Neural crest cell (in vitro differentiated cells): ENCODE measurements at places on chromosomes 4 and X. TPM values are rescaled to one million over a fixed set of nuclear protein-coding genes. Genes with fewer than 3 reads are reported as not detected.

The NXF3 gene
- total RNA-seq, result not detected in 2 replicates

The L1CAM gene
- total RNA-seq, result 133 and 137 TPM in 2 replicates

- DNase-seq, result no peak
These were observed 66.7 kb downstream of the DRD5 start for GRCh38 chr4:9847968-9848748.

GRCh38 chr4:150886597-150886996 is 128.5 kb downstream of the LRBA start:
- DNase-seq, result no peak

GRCh38 chr4:83054928-83055327 is 19.9 kb downstream of the COPS4 start:
- no peak for DNase-seq

DNA sequence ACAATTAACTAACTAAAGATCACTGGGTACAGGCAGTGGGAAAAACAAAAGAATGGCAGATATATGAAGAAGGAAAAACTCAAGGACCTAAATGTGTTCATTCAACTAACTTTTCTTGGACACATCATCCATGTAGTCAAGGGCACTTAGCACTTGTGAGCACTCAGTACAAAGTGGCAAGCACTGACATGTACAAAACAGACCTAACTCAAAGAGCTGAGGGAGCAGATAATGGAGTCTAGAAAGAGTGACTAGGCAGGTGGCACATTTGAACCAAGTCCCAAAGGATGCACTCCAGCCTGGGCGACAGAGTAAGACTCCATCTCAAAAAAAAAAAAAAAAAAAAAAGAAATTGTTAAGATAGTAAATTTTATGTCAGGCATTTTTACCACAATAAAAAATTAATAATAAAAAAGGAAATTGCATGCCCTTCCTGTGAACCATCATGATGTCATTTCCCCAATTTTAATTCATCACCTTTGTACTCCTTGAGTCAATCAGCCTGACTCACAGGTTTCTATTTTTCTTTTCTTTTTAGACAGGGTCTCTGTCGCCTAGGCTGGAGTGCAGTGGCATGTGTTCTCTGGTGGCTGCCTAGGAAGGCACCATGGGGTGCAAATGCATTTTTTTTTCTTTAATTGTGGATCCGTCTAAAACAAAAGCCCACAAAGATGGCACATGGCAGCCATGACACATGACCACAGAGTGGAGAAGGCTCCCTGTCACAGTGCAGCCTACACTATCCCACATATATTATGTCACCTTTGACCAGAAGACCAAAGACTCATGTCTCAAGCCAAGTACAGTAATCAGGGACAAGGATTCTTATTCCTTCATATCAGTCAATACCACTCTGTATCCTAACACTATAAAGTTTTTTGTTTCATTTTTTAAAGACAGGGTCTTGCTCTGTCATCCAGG is 91.9 kb downstream of the CHST7 start:
- no peak for DNase-seq

GRCh38 chrX:15072880-15073279 is 197.0 kb downstream of the ASB9 start:
- no peak for DNase-seq

The RPS6KA6 gene
- total RNA-seq, result 7.8 and 8.8 TPM in 2 replicates

- no peak for DNase-seq
These were observed 281.9 kb upstream of the HS3ST1 start for GRCh38 chr4:11710453-11711093.

DNA sequence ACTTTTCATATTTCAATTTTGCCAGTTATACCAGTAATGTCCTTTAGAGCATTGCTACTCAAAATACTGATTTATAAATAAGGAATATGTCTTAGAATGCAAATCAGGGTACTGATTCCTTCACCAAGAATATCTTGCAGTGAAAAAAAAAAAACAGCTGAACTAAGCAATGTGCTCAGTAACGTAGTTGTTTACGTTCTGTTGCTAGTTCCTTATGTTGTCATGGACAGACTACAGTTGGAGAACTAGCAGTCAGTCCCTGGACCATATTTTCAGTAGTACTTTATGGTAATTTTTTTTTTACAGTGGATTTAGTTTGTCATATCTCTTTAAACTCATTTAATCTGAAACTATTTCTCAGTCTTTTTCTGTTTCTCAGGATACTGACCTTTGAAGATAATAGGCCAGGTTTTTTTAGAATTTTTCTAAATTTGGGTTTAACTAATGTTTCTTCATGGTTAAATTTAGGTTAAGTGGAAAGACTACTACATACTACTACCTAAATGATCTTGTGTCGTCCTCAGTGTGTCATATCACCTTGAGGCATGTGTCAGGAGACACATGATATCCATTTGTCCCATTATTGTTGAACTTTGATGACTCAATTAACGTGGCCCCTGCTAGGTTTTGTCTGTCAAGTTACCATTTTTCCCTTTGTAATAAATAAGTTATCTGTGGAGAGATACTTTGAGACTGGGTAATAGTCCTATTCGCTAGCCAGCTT is 21.0 kb downstream of the SMARCAD1 start:
- DNase-seq, result no peak
